Stimulated activated CD4-positive, alpha-beta T cell treated with anti-CD3 and anti-CD28 coated beads, Interleukin-12 subunit alpha, Interleukin-12 subunit beta, amount 100 ng/mL, for 4 hours (primary cell): ENCODE measurements at places on chromosomes 11 and 22.

GRCh38 chr11:110529043-110529442 lies 99.3 kb downstream of the FDX1 start:
- no peak for DNase-seq

DNA sequence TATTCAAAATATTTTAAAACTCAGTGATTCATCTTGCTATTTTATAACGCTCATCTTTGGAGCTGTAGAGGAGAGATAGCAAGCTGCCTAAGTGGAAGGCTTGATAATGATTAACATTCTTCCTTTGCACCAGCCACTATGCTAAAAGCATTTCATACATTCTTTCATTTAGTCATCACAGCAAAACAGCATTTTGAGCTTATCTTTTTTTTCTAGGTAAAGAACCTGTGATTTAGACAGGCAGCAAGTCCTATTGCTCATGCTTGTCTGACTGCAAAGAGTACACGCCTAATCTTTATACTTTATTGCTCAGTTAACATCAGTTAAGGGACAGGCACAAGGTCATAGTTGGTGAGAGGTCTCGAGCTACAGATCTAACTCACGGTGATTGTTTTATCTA lies 713.1 kb upstream of the ARHGAP42 start:
- no peak for DNase-seq

- no peak for DNase-seq
These were observed 6.9 kb downstream of the NAALADL1 start for GRCh38 chr11:65051398-65051858.

- no peak for DNase-seq
These were observed 65.8 kb downstream of the PACSIN2 start for GRCh38 chr22:42949159-42949558.

- DNase-seq = no peak
These were observed 39.5 kb downstream of the MTMR2 start for GRCh38 chr11:95884376-95884775.

DNA sequence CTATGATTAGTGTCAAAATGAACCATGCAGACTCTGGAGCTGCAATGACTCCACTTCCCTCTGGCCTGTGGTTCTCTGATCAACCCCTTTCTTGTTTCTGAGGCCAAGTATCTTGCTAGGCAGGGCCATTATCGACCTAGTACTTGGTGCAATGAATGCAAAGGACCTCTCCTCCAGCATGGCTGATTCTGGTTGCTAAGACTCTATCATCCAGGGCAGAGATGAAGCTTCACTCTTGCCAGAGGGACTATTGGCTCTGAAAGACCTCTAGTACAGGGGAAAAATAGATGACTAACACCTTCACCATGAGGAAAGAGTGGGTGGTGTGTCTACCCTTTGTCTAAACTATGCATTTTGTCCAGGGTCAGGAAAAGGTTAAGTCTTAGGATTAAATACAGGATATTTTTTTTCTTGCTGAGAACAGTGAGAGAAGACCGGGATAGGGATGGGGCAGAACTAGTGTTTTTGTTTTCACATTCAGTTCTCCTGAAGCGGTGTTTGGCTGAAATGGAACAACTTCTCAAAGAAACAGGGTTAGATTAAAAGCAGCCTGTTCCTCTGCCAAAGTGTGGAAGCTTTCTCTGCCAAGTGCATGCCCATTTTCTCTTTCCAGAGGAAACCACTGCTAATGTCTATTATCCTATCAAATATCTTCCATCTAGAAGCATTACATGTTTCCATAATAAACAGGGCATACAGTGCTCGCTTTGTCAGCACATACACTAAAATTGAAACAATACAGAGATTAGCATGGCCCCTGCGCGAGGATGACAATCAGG lies 5.0 kb upstream of the MTFP1 start:
- no peak for DNase-seq

DNA sequence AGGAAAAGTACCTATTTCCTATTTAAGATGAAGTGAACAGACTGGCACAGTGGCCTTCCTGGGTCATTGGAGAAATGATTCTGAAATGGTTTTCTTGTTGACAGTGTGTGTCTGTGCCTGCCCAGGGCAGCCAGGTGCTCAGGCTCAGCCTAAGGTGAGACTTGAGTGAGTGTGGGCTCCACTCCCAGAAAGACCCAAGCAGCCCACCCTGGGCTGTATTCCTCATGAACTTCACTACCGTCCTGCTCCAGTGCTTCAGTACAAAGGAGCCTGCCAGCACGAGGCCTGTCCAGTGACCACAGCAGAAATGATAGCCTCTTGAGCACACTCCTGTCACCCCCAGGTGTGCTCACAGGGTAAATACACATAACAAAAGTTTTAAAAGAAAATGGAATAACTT lies 49.5 kb downstream of the GAB4 start:
- DNase-seq = no peak
